HFFc6 (cell line): ENCODE measurements at places on chromosomes 16 and 17.

DNA sequence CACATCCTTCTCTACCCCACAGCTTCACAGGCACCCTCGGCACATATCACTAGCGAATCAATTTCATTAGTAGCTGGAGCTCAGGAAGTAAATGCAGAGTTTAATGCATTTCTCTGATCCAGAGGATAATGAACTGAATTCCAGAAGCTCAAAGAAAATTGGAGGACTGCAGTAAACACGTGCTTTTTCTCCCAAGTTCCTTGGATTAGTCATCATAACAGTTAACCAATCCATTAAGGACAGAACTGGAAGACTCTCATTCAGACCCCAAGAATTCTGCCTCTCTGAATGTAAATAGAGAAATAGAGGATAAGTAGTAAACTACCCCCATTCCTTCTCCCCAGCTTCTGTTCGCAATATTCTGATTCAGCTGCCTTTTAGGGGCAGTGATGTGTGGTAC is 40.7 kb downstream of the DUSP14 start:
- DNase-seq = peak; percentile 33

- no peak for DNase-seq
Observed at GRCh38 chr17:73170324-73170723, 5.5 kb downstream of the SSTR2 start.

DNA sequence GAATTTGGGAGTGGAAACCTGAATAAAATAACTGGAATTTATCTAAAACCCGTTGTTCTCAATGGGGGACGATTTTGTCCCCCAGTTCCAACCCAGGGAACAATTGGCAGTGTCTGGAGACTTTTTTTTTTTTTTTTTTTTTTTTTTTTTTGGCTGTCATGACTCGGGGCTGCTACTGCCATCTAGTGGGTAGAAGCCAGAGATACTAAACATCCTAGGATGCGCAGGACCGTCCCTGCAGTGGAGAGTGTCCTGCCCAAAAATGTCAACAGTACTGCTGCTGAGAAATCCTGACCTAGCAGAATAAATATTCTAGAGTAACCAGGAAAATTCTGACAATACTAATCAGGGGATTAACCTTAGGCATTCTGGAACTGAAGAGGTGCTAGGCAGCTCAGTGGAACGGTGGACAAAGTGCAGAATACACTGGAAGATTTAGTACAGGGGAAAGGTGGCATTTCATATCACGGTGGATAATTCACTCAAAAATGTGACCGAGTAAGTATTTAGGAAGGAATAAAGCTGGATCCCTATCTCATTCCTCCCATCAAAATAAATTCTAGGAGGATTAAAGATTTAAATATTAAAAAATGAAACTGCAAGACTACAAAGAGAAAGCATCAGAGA is 107.6 kb downstream of the SPECC1 start:
- DNase-seq = peak; percentile 22

DNA sequence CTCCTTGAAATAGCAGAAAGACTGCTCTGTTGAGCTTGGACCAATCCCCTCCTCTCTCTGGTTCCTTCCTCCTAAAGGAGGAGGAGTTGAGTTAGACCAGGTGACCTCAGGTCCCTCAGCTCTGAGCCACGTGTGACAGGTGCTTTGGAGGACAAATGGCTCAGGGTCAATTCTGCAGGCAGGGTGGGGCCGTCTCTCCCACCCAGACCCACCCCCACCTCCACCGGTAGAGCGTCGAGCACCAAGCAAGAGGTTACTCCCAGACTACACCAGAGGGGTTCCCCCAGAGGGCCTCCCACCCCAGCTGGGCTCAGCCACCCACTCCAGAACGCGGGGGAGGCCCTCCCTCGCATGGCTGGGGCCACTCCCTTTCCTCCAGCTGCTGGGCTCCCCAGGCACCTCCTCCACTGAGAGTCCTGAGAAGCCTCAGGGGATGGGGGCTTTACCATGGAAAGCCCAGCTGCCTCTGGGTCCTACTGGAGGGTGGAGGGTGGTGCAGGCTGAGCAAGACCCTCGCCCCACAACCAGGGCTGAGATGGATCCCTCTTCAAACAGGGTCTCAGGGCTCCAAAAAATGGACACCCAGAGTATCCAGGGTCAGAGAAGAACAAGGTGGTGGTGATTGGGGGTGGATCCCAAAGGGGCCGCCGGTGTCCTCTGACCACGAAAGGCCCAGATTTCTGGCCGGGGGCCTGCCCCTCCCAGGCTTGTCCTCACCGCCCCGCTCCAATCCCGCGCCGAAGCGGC is 7.6 kb downstream of the MYO1C start:
- peak; percentile 45 for DNase-seq

- peak; percentile 73 for DNase-seq
Observed at GRCh38 chr17:65190467-65191097, 53.4 kb downstream of the RGS9 start.

DNA sequence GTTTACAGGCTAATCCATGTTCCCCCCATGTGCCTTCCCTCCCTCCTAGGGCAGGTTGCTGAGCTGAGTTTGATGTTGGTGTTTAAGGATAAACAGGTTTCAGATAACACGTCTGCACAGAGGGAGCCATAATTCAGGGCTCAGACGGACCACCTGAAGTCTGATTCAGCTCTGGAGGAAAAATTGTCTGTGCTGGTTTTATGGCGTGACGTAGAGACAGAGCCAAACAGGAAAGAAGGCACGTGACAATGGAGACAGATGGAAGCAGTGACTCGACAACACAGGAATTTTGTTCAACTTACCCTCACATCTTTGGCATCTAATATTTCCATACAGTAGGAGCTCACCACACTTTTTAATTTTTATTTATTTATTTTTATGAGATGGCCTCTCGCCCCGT is 10.7 kb upstream of the USP10 start:
- DNase-seq = peak; percentile 89

- DNase-seq = peak; percentile 22
Observed at GRCh38 chr16:4624827-4625559, 367 bp downstream of the MGRN1 start.

- DNase-seq = no peak
Observed at GRCh38 chr17:846901-847843, 65.0 kb downstream of the MRM3 start.

- DNase-seq = no peak
Observed at GRCh38 chr16:11681556-11681955, 13.3 kb downstream of the SNN start.

GRCh38 chr17:17725752-17726457 is 44.6 kb downstream of the RAI1 start:
- no peak for DNase-seq
